ELR (cell line): ENCODE measurements at places on chromosomes 11 and 22.
A peak's percentile ranks its signal among the peaks of the same experiment; 100 is the strongest.

GRCh38 chr11:116162886-116163230 is 609.9 kb downstream of the BUD13 start:
- DNase-seq: no peak

DNA sequence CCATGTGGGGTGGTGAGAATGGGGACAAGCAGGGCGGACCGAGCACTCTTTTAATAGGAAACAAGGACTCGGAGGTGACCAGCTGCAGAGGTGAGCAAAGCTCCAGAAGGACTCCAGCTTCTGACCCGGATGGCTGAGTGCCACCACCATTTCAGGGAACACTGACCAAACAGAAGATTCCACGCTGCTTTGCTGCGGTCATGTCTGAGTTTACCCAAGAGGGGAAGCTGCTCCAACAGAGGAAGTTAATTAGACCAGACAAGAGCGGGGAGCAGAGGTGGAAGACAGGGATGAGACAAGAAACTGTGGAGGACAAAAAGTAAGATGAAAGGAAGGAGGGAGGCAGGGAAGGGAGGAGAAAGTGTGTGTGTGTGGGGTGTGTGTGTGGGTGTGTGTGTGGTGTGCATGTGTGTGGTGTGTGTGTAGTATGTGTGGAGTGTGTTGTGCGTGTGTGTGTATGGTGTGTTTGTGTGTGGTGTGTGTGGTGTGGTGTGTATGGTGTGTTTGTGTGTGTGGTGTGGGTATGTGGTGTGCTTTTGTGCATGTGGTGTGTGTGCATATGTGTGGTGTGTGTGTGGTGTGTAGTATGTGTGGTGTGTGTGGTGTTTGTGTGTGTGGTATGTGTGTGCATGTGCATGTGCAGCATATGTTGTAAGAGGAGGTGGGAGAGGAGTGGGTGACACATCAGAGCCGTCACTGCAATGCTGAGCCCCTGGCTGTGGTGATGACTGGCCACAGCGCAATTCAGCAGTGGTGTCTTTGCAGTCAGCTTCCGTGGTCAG is 82.2 kb upstream of the AKIP1 start:
- DNase-seq: peak; percentile 42

DNA sequence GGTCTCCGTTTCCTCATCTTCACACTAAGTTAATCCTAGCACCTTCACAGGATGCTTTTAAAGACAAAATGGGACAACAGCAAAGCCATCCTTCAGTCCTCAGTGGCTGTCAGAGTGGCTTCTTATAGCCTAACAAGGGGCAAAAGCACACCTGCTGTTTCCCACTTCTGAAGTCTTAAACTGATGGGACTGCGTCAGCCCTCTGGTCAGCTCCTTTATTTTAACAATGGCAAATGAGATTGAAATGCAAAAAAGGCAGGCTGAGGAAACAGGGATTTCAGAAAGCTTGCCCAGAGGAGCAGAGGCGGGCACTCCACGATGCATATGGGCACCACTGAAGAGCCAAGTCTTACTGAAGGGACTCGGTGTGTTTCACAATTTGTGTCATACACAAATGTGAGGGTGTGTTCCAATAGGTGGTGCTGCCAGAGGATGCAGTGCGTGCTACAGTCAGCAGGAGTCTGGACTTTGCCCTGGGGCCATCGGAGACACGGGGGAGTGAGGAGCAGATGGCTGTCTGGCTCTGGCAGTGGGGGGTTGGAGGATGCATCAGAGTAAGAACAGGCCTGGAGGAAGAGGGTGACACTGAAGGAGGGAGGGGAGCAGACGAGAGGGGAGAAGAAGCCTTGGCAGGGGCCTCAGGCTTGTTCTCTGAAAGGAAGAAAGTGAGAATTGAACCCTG is 47.3 kb downstream of the TENM4 start:
- DNase-seq: peak; percentile 32

DNA sequence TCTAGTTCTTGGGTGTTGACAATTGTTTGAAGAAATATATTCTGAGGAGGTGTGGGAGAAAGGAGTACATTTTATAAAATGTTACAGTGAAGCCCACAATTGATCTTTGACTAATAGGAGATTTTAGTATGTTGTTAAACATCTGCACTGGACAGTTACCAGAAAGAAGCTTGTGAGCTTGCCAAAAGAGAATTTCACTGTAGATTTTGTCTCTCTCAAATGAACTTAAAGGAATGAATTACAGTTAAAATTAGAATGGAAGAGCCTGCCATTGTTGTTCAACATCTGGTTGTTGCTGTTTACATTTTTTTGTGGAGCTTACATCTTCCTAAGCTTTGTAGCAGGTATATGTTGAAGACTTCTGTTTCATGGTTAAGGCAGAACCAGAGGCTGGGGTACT is 620.5 kb upstream of the CCDC179 start:
- DNase-seq: no peak
